ENCODE measurements at places on chromosomes 6 and 20. TPM values are rescaled to one million over a fixed set of nuclear protein-coding genes. Genes with fewer than 3 reads are reported as not detected.
A peak's percentile ranks its signal among the peaks of the same experiment; 100 is the strongest.

GRCh38 chr20:32192698-32193097 lies 14.8 kb downstream of the PLAGL2 start:
- H3K36me3 ChIP-seq, result peaks cover 36% of the 10 kb centered on the region
- no peaks in the 10 kb centered on the region for H3K27me3 ChIP-seq
- H3K4me1 ChIP-seq, result peaks cover 36% of the 10 kb centered on the region
- H3K4me3 ChIP-seq, result no peak overlapping the region

GRCh38 chr6:13593720-13594119 lies 19.3 kb downstream of the SIRT5 start:
- H3K27ac ChIP-seq, result no peak overlapping the region
- H3K27me3 ChIP-seq, result no peaks in the 10 kb centered on the region
- DNase-seq, result no peak
- no peak overlapping the region for H3K4me3 ChIP-seq

Gene WRNIP1
- 41.2 TPM for total RNA-seq

- no peaks in the 10 kb centered on the region for H3K4me1 ChIP-seq
- no peak overlapping the region for H3K27ac ChIP-seq
These were observed 353.3 kb upstream of the ARID1B start for GRCh38 chr6:156423829-156424228.

GRCh38 chr6:157121897-157122296 lies 201.4 kb downstream of the TMEM242 start:
- peaks cover 20% of the 10 kb centered on the region for H3K4me1 ChIP-seq
- no peaks in the 10 kb centered on the region for H3K27me3 ChIP-seq
- H3K36me3 ChIP-seq, result peaks cover 9% of the 10 kb centered on the region
- H3K4me3 ChIP-seq, result no peak overlapping the region

GRCh38 chr20:62792182-62792939 lies 3.9 kb upstream of the MRGBP start:
- H3K4me3 ChIP-seq, result no peak overlapping the region
- H3K36me3 ChIP-seq, result no peaks in the 10 kb centered on the region
- no peak for DNase-seq
- peaks cover 19% of the 10 kb centered on the region for H3K4me1 ChIP-seq
- peaks cover 8% of the 10 kb centered on the region for H3K27me3 ChIP-seq
- peak overlapping the region; percentile 73 for H3K27ac ChIP-seq

Gene TTLL9
- total RNA-seq, result 0.17 TPM

- no peaks in the 10 kb centered on the region for H3K36me3 ChIP-seq
- no peak overlapping the region for H3K4me3 ChIP-seq
- no peak for DNase-seq
- H3K27ac ChIP-seq, result no peak overlapping the region
- H3K4me1 ChIP-seq, result no peaks in the 10 kb centered on the region
- H3K27me3 ChIP-seq, result peaks cover 7% of the 10 kb centered on the region
These were observed 129.0 kb downstream of the CFAP61 start for GRCh38 chr20:20181322-20181721.

Gene ELOVL2
- 3.8 TPM for total RNA-seq

DNA sequence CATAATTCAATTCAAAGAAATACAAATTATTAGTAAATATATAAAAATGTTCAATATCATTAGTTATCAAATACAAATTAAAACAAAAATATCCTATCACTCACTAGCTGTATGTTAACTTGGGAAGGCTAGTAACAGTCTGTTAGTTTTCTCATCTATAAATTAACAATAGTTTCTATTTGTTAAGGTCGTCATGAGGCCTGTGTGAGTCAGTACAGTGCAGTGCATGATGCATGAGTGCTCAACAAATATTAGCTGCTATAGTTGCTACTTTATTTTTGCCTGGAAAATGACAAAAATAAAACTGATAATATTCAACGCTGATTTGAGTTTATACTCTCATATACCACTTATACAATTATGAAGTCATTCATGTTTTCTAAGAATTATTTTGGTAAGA lies 401.6 kb upstream of the RUNX2 start:
- DNase-seq, result no peak
- peaks cover 13% of the 10 kb centered on the region for H3K4me1 ChIP-seq
- H3K4me3 ChIP-seq, result no peak overlapping the region

DNA sequence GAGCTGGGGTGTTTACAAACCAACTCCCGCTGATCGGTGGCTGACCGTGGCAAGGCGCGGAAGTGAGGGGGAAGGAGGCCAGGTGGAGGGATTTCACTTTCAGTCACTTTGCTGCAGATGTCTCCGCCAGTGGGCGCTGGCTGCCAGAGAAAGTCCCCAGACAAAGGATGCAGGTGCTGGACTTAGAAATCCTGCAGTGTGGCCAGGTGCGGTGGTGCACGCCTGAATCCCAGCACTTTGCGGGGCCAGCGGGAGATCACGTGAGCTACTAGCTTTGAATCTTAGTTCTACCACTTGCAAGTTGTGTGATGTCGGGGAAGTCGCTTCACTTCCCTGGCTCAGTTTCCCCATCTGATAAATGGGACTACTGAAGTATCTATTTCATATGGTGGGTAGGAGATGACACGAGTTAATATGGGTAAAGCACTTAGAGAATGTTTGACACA lies 180.4 kb downstream of the ZNF217 start:
- H3K4me1 ChIP-seq, result peaks cover 31% of the 10 kb centered on the region
- H3K36me3 ChIP-seq, result no peaks in the 10 kb centered on the region
- H3K27me3 ChIP-seq, result no peaks in the 10 kb centered on the region
- DNase-seq, result no peak

DNA sequence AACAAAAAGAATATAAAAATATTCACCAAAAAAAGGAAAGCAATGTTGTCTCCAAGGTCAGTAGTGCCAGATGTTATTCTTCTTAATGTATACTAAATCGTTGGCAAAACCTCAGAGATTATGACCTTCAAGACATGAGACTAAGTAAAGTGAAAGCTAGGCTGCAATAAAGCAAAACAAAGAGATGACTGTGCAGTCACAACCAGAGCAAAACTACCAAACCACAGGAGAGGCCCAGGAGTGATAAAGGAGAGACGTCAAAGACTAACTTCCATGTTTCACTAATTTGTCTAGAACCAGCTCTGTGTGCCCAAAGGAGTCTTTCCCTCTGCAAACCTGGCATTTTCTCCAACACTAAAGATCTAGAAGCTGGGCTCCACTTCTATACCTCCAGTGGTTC lies 155.9 kb upstream of the POU3F2 start:
- no peak overlapping the region for H3K27ac ChIP-seq
- no peak overlapping the region for H3K4me3 ChIP-seq
- H3K27me3 ChIP-seq, result no peaks in the 10 kb centered on the region
- no peak for DNase-seq
- H3K36me3 ChIP-seq, result no peaks in the 10 kb centered on the region

DNA sequence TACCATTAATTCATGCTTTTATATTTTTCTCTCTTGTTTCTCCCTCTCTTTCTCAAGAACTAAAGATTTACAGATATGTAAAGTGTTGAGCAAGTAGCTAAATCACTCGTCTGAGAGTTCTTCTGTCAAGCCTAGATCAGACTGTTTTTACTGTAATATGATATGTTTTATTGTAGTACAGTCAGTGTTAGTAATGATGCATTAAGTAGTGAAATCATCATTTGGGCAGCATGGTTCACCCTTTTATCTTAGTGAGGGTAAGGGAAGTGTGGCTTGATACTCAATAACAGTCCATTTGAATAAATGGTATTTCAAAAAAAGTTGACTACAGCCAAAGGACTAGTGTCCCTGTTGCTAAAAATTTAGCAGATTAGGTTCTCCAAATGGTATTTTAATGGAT lies 9.2 kb downstream of the CYB5R4 start:
- no peak overlapping the region for H3K4me3 ChIP-seq
- no peaks in the 10 kb centered on the region for H3K27me3 ChIP-seq
- peaks cover 9% of the 10 kb centered on the region for H3K36me3 ChIP-seq
- H3K27ac ChIP-seq, result no peak overlapping the region
- no peaks in the 10 kb centered on the region for H3K4me1 ChIP-seq

Gene TRIM15
- 1.4 TPM for total RNA-seq

Gene LINC00237
- not detected for total RNA-seq

- no peak overlapping the region for H3K4me3 ChIP-seq
- no peak for DNase-seq
- no peaks in the 10 kb centered on the region for H3K36me3 ChIP-seq
- H3K4me1 ChIP-seq, result no peaks in the 10 kb centered on the region
- peaks cover 11% of the 10 kb centered on the region for H3K27me3 ChIP-seq
- H3K27ac ChIP-seq, result no peak overlapping the region
These were observed 38.5 kb upstream of the TGM6 start for GRCh38 chr20:2342243-2342642.

Gene HDGFL1
- total RNA-seq, result not detected

Gene PRDM1
- total RNA-seq, result 15.5 TPM

Gene ADTRP
- 1.4 TPM for total RNA-seq

DNA sequence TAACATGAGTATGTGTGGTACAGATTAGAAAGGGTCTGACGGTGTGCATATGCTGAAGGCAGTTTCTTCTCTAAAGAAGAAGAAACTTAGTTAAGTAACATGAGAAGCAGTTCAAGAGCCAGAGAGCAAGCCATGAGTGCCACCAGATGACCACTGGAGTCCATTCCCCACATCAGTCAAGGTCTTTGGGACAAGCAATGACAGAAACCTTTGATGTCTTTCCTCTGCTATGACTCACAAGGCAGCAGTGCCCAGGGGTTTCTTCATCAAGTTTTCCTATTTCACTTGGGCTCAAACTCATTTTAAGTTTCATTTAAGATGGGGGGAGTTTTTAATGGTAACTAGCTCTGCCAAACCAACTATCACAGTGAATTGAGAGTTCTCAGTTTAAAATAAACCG lies 303.8 kb upstream of the TBX18 start:
- no peaks in the 10 kb centered on the region for H3K4me1 ChIP-seq
- H3K27me3 ChIP-seq, result no peaks in the 10 kb centered on the region
- no peak overlapping the region for H3K4me3 ChIP-seq
- H3K27ac ChIP-seq, result no peak overlapping the region
- H3K36me3 ChIP-seq, result no peaks in the 10 kb centered on the region

DNA sequence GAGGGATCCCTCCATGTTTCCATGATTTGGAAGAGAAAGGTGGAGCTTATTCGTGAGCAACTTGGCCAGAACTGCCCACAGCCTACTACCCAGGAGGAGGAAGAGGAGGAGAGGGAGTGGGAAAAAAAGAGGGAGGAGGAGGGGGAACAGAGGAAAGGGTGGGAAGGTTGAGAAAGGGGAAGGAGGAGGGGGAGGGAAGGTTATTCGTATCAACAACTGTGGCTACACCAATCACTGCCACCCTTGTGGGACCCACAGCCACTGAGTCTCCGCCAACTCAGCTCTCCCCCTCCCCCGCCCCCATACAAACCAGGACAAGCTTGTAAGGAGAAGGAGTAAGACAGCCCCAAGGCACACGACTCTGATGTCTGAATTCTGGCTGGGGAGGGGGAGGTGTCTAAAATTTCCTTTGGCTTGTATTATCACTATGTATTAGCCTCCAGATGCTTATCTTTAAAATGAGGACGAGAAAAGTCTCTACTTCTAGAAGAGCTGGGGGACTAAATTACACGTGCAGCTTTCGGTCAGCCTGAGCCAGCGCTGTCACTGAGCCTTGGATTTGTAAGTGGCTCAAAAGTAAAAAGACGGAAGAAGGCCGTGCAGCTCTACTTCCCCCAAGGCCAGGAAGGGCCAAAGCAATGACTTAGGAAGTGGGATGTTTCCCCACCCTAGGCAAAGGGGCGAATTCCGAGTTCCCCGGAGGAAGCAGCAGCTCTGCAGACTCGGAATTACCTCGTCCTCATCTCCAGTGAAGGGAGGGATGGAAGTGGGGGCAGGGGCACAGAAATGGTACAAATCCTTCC lies 1.0 kb downstream of the FKBP1A start:
- no peak for DNase-seq
- H3K4me3 ChIP-seq, result peak overlapping the region; percentile 94
- H3K27ac ChIP-seq, result peak overlapping the region; percentile 85
- H3K4me1 ChIP-seq, result peaks cover 39% of the 10 kb centered on the region
- no peaks in the 10 kb centered on the region for H3K36me3 ChIP-seq

Gene DDX43
- not detected for total RNA-seq

GRCh38 chr6:95572098-95572497 lies 5.2 kb upstream of the MANEA start:
- H3K27me3 ChIP-seq, result no peaks in the 10 kb centered on the region
- no peaks in the 10 kb centered on the region for H3K4me1 ChIP-seq
- no peak for DNase-seq
- H3K36me3 ChIP-seq, result no peaks in the 10 kb centered on the region
- no peak overlapping the region for H3K4me3 ChIP-seq

Gene MYBL2
- total RNA-seq, result 51.0 TPM

Gene KHDRBS2
- 3.9 TPM for total RNA-seq

DNA sequence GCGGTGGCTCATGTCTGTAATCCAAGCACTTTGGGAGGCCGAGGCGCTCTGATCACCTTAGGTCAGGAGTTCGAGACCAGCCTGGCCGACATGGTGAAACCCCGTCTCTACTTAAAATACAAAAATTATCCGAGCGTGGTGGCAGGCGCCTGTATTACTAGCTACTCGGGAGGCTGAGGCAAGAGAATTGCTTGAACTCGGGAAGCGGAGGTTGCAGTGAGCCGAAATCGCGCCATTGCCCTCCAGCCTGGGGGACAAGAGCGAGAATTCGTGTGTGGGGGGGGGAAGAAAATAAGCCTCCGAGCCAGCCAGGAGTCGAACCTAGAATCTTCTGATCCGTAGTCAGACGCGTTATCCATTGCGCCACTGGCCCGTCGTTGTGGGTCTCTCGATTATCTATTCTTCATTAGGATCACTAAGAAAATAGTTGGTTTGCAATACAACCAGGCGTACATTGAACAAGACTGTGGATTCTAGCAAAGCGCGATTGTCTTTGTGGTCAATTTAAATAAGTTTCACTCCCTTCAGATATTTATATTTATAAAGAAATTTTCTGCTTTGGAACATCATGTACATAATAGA lies 33.9 kb upstream of the PRSS16 start:
- peaks cover 18% of the 10 kb centered on the region for H3K27me3 ChIP-seq
- peaks cover 7% of the 10 kb centered on the region for H3K4me1 ChIP-seq
- H3K27ac ChIP-seq, result peak overlapping the region; percentile 97

- peaks cover 7% of the 10 kb centered on the region for H3K36me3 ChIP-seq
- H3K27me3 ChIP-seq, result no peaks in the 10 kb centered on the region
- no peak overlapping the region for H3K27ac ChIP-seq
- DNase-seq, result no peak
- H3K4me3 ChIP-seq, result no peak overlapping the region
- no peaks in the 10 kb centered on the region for H3K4me1 ChIP-seq
These were observed 91.5 kb downstream of the EPHA7 start for GRCh38 chr6:93327857-93328256.

Gene ENPP4
- 4.9 TPM for total RNA-seq

Gene FABP7
- total RNA-seq, result 1.2 TPM

DNA sequence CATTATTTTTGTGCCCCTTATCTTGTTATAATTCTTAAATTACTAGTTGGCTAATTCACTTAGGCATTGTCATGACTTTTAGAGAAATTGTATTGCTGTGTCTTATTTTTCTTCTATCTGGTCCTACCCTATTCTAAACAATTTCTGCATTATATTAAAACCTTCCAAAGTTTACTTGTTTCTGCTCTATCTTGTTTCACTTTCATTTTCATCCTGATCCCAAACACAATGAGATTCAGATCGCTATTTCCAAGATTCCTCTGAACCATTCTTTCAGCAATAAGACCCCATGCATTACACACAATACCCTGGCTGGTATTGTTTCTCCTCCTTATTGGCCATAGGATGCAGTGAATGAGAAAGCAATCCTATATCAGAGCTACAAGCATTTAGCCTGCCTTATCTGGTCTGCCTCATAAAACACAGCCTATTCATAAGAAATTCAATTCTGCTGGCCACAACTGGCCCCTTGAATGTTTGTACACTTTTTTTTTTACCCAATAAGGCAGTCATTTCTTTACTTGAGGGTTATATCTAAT lies 69.9 kb upstream of the POU3F2 start:
- H3K4me1 ChIP-seq, result no peaks in the 10 kb centered on the region
- H3K27me3 ChIP-seq, result peaks cover 3% of the 10 kb centered on the region
- no peak overlapping the region for H3K4me3 ChIP-seq
- DNase-seq, result no peak

All from type B pancreatic cell (in vitro differentiated cells).